ENCODE measurements at places on chromosomes 11 and 22.

DNA sequence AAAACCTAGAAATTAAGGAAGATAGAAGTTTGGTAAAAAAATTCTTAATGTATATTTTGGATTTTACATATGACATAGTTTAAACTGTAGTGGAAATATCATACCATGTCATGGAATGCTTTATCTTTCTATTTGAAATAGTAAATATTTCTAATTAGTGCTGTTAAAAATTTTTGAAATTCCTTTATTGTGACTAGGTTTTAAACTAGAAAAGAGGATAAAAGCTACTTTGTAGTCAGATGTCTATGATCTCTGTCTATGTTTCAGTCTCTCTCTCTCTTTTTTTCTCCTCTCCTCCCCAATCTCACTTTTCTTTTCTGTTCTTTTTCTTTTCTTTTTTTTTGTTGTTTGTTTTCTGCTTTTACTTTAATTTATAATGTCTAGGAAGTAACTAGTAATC lies 226.2 kb downstream of the TMEM135 start:
- no peak for DNase-seq

GRCh38 chr11:87290304-87290922 lies 252.7 kb downstream of the TMEM135 start:
- no peak for DNase-seq

GRCh38 chr11:117011541-117011898 lies 86.7 kb downstream of the SIK3 start:
- no peak for DNase-seq

DNA sequence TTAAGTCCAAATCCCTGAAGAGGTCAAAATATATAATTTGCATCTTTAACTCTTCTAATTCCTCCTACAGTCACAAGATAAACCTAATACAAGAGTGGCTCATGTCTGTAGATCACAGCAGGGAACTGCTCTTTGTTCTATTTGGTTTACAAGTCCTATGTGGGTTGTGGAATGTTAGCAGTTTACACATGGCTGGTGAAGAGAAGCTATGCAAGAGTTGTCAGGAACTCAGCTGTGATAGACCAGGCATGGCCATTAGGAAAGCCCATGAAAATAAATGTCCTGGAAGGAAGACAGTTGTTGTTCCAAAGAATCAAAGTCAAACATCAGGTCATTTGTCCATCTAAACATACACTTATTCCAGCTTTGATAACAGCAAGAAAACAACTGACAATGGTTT lies 312.4 kb upstream of the PITPNB start:
- peak; percentile 35 for DNase-seq

DNA sequence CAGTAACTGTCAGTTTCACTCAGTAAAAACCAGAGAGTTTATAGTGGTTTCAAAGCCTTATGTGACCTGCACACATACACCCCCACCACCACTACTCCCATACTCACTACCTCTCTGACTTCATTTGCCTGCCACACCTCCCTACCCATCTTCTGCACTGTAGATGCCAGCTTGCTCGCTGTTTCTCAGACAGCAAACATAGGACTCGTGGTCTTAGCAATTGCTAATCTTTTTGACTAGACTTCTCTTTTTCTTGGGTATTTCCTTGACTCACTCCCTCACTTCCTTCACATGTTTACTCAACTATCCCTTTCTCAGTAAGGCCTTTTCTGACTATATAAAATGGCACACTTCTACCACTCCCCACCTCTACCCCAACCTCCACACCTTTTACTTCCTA lies 27.8 kb downstream of the CEP295 start:
- no peak for DNase-seq

GRCh38 chr22:25013607-25014006 lies 61.1 kb downstream of the KIAA1671 start:
- peak; percentile 46 for DNase-seq
